ENCODE measurements at places on chromosomes 16 and 17.

DNA sequence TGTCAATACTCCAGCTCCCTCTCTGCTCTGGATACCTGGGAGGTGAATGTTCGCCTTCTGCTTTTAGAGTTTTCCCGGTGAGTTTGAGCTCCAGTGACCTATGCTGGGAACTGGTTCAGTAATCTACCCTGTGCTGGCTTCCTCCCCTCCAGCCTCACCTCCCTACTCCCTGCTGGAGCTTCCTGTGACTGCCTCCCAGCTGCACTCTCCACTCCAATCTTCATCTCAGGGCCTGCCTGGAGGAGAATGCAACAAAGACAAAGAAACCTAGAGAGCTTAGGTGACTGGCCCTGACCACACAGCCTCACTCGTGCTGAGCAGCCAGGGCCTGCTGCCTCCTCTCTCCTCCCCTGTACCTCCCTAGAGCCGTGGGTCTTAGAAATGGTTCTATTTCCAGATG lies 101.6 kb upstream of the FOXF1 start:
- no peak for DNase-seq

DNA sequence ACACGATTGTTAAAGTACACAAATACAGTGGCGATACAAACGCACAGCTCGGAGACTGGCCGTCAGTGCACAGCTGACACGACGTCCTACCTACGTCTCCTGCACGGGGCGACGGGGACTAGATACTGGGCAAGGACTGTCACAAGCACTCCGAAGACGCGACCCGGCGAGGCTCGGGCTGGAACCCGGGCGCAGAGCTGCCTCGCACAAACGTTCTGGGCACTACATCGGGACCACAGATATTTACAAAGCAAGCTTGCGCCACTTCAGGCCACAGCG lies 13.8 kb downstream of the SLC16A3 start:
- no peak for DNase-seq

DNA sequence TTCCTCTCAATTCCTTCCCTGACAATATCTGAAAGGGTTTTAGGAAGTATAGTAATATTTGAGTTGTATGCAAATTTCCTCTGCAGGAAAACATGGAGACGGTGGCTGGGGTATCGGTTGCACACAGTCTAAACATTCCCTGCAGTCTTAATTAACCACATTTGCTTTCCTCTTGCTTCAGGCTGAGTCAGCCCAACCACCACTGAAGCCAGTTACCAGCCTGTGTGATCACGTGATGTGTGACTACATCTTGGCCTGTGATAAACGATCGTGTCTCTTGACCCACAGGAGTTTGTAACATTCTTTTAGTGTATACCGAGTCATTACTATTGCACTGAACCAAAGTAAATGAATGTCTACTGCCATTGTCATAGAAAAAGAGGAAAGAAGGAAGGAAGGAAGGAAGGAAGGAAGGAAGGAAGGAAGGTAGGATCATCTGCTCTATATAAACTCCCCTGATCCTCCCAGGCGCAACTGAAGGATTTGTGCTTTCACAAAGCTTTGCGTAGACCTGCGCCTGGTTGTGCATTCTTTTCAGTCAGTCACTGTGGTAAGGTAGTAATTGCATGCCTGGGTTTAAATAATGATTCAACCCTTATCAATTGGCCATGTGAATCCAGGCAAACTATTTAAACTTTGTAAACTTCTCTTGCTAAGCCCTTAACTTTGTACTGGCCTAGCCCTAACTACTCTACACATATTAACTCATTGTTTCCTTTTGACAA lies 280.6 kb upstream of the SALL1 start:
- DNase-seq: no peak

GRCh38 chr17:75876190-75876937 lies 2.0 kb downstream of the TRIM47 start:
- DNase-seq: no peak

DNA sequence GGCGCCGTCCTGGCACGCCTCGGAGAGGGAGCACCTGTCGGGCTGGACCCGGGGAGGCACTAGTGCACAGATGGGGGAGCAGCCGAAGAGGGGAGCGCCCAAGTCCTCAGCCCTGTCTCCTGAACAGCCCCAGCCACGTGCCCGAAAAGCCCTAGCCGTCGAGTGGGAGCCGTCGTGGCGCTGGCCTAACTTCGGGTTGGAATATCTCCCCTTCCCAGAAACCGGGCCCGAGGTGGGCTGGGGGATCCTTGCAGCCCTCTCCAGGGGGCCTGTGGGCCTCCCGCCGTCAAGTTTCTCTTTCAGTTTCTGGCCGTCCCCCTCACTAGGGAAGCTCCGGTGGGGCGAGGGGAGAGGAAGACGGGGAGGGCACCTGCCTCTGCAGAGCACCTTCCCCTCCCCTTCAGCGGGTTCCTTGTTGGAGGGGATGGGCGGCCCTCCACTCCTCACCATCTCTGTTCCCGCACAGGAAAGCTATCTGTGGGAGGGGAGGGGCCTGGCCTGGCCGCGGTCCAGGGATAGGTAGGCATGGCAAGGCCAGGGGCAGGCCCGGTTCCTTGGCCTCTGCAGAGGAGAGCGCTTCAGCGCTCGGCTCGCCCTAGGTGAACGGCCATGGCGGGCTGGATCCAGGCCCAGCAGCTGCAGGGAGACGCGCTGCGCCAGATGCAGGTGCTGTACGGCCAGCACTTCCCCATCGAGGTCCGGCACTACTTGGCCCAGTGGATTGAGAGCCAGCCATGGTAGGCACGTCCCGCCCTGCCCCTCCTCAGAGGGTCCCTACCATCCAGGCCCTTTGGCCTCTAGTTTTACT lies 709 bp downstream of the STAT5A start:
- DNase-seq: no peak

GRCh38 chr16:84724606-84725309 lies 25.0 kb downstream of the USP10 start:
- DNase-seq: no peak

- DNase-seq: no peak
These were observed 504.2 kb upstream of the PSMD7 start for GRCh38 chr16:73792199-73793020.

GRCh38 chr16:2973093-2973492 lies 3.9 kb downstream of the PAQR4 start:
- DNase-seq: no peak
